ENCODE measurements at places on chromosomes 16 and 17.

- no peak for DNase-seq
Observed at GRCh38 chr17:877630-878029, 95.5 kb downstream of the MRM3 start.

DNA sequence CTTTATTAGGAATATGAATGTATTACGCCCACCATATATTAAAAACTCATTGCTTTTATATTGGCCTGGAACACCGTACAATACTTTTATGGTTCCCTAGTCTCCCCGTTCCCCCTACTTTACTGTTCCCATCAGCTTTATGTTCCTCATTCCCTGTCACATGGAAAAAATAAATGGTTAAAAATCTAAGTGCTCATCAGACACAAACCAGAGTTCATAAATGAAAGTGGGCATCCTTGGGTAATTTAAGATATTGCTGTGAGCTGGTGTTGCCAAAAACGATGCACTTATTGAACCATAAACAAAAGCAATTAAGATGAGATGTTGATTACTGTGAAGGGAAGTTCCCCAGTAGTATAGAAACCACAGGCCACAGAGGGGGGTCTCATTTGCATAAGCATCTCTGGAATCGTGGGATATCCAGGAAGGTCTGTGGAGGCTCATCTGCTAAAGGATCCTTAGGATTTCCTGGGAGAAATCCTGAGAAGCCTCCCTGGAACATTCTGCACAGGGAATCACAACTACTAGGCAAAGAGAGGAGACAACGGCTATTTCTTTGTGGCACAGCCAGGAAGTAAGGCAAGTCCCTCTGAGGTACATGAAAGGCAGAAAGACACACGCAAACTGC is 591.4 kb upstream of the CDH11 start:
- DNase-seq, result no peak

DNA sequence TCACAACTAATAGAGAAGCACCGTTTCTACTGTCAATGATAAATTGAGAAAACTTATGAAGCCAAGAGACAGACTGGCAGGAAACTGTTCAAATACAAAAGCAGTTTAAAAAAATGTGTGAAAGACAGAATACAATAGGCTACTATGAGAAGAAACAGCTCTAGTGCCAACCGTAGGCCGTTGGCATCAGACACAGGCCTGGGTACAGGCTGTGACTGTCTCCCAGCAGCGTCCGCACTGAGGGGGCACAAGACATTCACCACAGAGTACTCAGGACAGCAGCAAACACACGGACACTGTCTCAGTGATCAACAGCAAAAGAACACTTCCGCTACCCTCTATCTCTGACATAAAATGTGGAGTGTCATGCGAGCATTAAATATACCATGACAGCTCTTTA is 7.8 kb upstream of the C1QBP start:
- peak; percentile 71 for DNase-seq

DNA sequence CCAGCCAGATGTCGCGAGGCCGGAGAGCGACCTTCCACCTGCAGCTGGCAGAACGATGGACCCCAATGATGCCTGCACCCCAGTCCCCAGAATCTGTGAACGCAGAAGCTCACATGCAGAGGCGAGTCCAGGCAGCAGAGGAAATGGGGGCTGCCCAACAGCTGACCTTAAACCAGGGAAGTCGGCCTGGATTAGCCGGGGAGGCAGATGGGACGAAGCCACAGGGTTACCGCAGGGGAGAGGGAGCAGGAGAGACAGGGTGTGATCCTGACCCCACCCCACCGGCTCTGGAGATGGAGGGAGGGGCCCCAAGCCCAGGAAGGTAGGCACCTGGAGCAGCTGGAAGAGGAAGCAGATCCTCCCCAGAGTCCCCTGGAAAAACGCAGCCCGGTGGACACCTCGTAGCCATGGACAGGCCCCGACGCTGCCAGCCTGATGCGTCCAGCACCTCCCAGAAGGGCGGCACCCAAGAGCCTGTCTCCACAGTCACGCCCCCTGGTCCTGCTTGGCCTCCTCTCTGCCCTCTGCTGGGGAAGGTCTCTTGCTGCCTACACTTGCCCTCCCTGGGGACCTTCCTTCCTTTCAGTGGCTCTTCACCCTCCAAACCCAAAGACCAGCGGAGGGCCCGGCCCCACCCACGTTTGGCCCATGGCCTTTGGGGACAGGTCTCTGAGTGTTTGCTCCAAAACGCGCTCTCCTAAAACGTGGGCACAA is 37.3 kb downstream of the PIEZO1 start:
- DNase-seq, result no peak

GRCh38 chr17:47223007-47223406 is 13.9 kb downstream of the MYL4 start:
- no peak for DNase-seq

DNA sequence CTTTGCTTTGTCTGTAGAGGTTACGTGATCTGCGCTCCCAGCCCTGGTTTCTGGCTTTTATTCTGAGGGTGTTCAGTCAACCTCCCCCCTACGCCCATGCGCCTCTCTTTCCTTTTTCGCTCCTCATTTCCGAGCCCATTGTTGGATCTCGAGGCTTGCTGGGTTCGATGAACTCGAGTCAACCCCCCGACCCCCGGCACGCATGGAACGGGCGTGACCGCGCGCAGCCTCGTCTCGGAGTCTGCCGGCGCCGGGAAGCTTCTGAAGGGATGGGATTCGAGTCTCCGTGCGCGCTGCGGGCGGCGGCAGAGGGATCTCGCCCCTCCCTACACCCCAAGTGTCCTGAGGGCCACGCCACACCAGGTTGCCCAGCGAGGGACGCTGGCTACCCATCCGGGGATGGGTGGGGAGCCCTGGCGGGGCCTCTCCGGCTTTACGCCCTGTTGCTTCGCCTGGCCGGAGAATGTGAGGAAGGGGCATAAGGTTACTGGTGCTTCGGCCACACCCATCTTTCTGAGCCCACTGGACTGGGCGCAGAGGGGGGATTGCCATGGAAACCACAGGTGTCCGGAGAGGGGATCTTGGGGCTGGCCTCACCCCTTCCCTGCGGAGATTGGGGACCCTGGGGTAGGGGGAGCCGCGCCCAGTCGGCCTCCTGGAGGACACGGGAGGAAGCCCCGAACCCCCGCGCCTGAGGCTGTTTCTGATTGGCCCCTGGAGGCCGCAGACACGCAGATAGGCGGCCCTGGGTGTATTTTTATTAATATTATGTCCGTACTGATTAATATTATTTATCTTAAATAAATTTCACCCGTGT is 1.8 kb downstream of the MAPT start:
- peak; percentile 53 for DNase-seq

DNA sequence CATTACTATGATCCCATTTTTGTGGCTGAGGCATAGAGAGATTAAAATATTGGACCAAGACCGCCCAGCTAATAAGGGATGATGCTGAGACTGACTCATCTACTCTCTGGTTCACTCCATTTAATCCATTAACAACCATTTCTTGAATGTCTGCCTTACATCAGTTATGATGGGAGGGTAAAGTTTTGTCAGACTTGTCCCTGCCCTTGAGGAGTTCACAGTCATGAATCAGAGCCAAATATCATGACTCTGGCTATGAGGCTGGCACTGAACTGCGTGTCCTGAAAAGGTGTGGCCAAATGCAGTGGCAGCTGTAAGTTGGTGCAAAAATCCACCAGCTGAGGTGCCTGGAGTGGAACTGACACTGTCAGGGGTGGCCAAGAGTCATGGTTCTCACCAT is 35.0 kb upstream of the MAF start:
- DNase-seq, result no peak

- DNase-seq, result no peak
Observed at GRCh38 chr17:72608436-72608835, 484.1 kb downstream of the SLC39A11 start.

- peak; percentile 73 for DNase-seq
Observed at GRCh38 chr17:29807520-29808361, 122.3 kb downstream of the SSH2 start.

All from posterior cingulate gyrus (tissue), 11 donors.